Cortex of kidney (tissue), 1 donor: ENCODE measurements at places on chromosomes 1 and 21.

DNA sequence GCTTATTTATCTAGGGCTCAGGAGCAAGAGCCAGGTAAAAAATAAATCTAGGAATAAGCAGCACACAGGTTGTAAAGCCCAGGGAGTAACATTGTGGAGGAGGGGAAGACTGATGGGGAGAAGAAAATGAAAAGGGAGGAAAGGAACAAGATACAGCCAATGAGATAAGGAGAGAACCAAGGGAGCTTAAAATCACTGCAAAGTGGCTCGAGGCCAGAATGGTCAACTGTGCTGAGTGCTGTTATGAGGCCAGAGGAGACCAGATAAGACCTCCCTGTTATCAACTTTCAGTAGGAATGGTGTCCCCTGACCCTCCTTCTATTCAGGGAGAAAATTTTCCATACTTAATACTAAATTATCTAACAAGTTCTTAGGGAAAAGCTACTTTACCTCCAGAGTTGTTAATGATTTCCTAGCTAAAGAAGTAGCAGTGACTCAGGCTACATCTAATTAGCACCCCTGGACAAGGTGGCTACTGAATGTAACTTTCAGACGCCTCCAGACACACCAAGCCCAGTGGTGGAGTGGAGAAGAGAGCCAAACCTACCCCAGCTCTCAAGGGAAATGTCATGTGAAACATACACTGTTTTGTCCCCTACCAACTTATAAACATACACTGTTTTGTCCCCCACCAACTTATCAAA lies 25.5 kb downstream of the ENAH start:
- no peak for DNase-seq

DNA sequence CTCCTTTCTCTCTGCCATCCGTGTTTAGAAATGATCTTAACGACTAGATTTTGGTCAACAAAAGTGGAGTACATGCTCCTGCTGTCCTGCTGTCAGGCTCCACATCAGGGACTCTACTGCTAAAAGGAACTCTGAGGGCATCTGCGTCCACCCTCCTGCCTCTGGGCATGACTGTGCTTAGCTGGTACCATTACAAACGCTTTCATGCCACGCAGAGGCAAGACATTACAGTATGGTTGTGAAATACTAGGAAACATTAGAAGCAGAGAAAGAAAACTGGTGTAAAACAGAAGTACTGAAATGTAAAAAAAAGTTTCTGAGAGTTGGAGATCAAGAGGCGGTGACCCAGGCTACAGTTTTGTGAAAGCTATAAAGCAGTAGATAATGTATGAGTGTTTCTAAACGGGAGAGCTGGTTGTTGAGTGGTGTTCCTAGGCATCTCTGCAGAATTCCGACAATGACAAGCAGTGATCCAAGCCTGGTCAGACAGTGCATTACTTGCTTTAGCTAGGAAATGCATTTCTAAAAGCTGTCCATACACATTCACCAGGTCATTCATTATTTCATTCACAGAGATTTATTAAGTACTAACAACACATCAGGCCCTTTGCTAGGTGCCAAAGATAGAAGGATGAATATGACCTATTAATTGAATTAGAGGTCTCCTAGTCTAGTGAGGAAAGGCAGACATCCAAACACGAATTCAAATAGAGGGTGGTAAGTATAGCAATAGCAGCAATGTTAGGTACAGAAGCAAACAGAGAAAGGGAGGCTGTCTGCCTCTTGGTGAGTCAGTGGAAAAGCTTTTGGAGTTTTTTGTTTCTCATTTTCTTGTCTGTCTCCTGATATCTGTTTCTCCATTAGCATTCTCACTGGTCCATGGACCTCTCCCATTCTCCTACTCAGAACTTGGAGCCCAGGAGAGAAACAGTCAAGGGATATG lies 401.9 kb downstream of the LMO4 start:
- no peak for DNase-seq

DNA sequence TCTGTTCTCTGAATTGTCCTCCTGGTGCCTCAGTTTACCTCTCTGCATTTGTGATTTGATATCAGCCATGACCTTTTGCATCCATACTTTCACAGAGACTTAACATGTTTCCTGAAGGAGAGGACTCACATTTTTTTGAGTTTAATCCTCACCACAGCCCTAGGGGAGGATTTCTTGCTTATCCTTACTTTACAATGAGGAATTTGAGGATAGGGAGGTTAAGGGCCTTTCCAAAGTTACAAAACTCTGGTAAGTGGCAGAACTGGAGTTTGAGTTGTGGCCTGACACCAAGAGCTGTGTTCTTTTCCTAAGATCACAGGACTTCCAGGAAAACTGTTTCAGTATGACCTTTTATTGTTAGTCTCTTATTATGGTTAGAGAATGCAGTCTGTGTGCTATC lies 34.2 kb downstream of the TNFRSF8 start:
- no peak for DNase-seq

DNA sequence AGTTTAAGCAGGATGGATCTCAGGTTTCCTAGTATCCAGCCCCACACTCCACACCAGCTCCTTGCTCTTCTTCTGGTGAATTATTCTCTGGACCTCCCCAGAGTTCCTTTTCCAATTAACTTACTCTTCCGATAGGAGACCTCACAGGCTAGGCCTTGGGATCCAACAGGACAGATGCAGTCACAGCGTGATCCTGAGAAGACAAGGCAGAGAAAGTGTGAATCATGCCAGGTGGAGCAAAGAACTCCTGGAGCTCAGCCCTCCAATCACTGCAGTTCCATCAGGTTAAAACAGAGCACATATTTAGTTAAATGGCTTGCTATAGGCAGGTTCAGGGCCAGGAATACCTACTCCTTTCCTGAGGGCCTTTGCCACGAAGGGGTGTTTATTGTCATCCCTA lies 34.1 kb downstream of the C8B start:
- DNase-seq: no peak

- DNase-seq: no peak
Observed at GRCh38 chr1:28176492-28177470, at the start of gene PTAFR. PTAFR (minus strand) TSS chr1:28176690; CDS start chr1:28151021, 25,669 bp downstream.
